ENCODE measurements at places on chromosomes 7 and 10.

- no peak for DNase-seq
Measured at GRCh38 chr7:87100326-87100725, 40.9 kb upstream of the ELAPOR2 start.

- DNase-seq: no peak
Measured at GRCh38 chr10:13722747-13723653, 136.2 kb downstream of the PRPF18 start.

GRCh38 chr10:63887023-63887589 lies 365.9 kb downstream of the REEP3 start:
- no peak for DNase-seq

- no peak for DNase-seq
Measured at GRCh38 chr10:43585046-43585445, 10.6 kb upstream of the ZNF239 start.

GRCh38 chr7:92815412-92815811 lies 21.0 kb downstream of the CDK6 start:
- DNase-seq: no peak

DNA sequence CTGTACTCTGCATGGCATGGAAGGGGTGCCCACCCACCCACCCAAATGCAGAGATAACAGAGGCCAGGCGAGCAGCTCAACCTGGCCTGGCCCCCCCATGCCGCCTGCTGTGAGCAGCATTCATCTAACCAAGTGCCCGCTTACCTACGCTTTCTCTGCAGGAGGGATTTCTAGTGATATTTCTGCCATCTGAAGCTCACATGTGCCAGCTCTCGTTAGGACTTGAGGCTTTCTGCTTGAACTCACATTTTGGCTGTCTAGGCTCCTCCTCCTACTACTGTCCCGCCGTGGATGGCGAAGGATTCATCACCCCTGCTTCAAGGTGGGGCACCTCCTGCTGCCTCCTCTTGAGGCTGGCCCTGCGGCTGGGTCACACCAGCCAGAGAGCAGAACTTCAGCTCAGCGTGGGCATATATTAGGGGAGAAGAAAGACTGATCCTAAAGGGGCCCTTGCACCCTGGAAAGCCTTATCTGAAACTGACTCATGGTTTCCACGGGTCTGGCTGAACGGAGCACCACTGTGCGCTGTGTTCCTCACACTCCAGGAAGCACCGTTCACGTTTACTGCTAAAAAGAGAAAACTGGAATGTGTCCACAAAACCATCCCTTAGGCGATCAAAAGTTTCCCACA lies 45.5 kb downstream of the CTBP2 start:
- no peak for DNase-seq

DNA sequence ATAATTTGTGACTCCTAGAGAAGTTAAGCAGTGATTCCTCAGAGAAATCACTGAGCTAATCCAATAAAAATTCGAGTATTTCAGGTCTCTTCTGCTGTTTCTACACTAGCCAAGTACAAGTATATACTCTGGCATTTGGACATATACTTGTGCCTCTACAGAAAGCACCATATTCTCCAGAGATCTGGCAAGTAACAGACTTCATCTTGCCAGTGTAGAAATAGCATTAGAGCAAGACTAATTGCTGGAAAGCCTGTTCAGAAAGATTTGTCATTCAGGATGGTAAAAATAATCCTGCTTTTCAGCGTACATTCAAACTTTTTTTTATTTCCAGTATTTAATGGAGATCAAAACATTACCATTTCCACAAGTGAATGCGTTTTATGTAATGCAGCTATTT lies 410.8 kb upstream of the ETV1 start:
- DNase-seq: no peak

DNA sequence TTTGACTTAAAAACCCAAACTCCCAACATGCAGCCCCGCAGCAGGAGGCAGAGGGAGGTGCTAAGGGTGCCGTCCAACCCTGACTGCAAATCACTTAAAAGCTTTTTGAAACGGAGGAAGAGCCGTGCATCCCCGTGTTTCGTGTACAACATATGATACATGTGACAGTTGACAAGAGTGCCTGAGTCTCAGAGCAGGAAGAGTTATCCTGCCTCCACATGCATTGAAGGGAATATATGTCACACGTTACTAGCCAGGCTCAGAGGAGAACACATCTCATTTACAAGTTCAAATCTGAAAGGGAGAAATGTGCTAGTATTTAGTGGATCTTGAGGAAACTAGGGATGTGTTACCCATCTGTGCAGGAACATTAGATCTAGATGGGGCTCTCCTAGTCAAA lies 69.9 kb downstream of the SDK1 start:
- no peak for DNase-seq

GRCh38 chr10:78744056-78744455 lies 324.7 kb upstream of the ZMIZ1 start:
- DNase-seq: no peak

- no peak for DNase-seq
Measured at GRCh38 chr7:82286096-82286797, 157.3 kb downstream of the CACNA2D1 start.

GRCh38 chr10:59809644-59809974 lies 56.4 kb upstream of the MRLN start:
- no peak for DNase-seq

DNA sequence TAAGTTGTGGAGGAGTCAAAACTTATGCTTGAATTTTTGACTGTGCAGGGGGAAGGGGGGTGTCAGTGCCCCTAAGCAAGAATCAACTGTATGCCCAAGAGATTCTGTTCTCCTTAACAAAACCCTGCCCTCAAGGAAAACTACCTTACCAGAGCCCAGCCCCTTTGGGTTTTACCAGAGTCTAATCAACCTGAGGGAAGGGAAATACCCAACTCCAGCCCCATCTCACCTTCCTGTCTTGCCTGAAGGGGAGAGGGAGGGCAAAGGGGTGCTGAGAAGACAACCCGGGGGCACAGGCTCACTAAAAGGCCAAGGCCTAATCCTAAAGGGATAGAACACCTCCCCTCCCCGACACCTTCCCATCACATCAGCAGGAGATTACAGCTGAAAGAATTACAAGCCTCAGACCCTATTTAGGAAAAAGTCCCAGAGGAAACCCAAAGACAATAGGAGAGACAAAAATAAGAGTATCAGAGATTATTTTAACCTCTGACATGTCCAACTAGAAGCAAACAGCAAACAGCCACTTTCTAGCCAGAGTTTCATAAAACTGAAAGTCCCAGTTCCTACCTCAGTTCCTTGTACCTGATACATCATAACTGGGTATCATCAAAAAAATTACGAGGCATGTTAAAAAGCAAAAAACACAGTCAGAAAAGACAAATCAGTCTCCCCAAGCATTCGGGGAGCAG lies 26.8 kb upstream of the C7orf33 start:
- DNase-seq: no peak

- no peak for DNase-seq
Measured at GRCh38 chr7:70634071-70634470, 497.9 kb upstream of the GALNT17 start.
